ENCODE measurements at places on chromosomes 13 and 19. TPM values are rescaled to one million over a fixed set of nuclear protein-coding genes. Genes with fewer than 3 reads are reported as not detected.
A peak's percentile ranks its signal among the peaks of the same experiment; 100 is the strongest.

DNA sequence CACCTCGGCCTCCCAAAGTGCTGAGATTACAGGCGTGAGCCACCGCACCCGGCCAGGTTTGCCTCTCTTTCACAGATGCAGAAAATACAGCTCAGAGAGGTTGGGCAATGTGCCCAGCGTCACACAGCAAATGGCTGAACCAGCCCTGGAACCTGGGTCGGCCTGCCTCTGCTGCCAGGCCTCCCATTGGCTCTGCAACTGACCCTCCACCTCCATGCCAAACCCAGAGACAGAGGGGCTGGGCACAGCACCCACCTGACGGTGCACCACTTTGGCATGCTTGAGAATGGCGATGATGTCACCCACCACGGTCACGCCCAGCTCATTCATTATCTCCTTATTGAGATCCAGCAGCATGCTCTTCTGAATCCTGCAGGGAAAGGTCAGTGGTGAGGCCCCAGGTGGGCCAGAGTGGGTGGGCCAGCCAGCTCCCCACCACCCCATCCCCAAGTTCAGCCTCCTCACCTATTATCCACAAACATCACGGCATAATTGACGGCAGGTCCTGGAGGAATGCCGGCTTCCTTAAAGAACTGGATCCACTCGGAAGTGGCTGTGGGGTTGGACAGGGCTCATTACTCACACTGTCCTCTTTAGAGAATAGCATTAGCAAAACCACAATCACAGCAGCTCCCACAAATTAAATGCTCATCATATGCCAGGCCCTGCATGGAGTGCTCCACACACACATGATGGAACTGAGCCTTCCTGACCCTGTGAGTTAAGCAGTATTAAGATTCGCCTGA lies 12.2 kb downstream of the C19orf47 start:
- H3K36me3 ChIP-seq = peaks cover 59% of the 10 kb centered on the region
- peaks cover 38% of the 10 kb centered on the region for H3K4me1 ChIP-seq
- no peaks in the 10 kb centered on the region for H3K27me3 ChIP-seq
- H3K4me3 ChIP-seq = no peak overlapping the region
- DNase-seq = no peak

DNA sequence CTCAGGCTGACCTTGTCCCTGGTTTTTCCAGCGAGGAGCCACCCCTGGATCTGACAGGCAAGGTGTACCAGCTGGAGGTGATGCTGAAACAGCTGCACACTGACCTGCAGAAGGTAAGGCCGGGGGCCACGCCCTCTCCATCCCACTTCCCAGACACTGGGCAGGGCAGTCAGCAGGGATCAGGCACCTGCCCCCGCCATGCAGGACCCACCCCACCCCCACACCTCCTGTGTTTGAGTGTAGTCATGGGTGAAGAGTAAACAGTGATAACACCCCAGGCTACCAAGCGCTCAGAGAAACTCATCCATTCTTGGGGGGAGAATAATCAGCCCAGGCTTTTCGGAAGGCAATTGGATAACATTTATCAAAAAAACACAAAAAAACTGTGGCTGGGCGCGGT lies 19.9 kb downstream of the DPF1 start:
- H3K4me3 ChIP-seq = no peak overlapping the region
- H3K27ac ChIP-seq = no peak overlapping the region
- H3K36me3 ChIP-seq = peaks cover 74% of the 10 kb centered on the region
- H3K4me1 ChIP-seq = peaks cover 7% of the 10 kb centered on the region

DNA sequence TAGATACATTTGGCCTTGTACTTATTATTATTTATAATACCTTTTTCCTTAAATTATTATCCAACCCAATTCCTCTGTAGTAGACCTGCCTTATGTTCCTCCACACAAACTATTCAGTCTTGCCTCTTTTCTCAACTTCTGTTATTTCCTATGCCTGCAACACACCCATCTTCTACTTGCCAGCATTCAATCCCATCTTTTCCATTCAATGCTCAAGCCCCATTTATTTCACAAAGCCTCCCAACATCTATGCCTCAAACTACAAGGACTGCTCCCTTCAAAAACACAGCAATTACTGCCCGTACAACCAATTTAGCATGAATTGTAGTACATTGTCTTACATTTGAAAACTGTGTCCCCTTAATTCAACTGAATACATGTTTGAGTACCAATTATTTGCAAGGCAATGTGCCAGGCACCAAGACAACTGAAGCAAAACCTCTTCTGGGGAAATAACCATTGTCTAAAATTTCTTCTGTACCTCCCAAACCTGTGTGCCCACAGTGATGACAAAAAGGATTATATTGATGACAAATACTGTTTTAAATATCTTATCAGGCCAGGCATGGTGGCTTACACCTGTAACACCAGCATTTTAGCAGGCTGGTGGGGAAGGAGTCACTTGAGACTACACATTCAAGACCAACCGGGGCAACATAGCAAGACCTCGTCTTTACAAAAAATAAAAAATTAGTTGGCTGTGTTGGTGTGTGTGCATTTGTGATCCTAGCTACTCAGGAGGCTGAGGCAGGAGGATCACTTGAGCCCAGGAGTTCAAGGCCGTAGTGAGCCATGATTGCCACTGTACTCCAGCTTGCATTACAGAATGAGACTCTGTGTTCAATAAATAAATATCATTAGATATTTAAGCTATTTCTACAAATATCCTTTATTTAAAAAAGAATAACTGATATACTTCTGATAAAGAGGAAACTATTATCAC lies 35.1 kb downstream of the ELF1 start:
- peak overlapping the region; percentile 86 for H3K27ac ChIP-seq
- H3K27me3 ChIP-seq = no peaks in the 10 kb centered on the region
- DNase-seq = no peak

DNA sequence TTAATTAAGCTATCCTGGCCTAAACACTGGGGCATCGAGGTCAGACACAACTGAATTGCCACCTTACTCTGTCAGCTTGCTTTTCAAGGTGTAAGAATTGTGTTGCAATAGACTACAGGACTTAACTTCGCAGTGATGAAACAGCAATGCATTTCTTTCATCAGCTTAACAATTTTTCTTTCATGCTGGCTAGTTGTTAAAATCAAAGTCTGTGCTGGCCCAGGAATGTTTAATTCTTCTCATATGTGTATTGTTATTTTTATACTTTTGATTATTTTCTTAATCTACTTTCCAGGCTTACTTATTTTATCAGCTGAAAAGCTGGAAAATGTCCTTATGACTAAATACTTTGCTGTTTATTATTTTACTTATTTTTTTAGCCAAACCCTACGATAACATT lies 79.7 kb downstream of the EFNB2 start:
- H3K27me3 ChIP-seq = no peaks in the 10 kb centered on the region
- H3K4me1 ChIP-seq = no peaks in the 10 kb centered on the region
- DNase-seq = no peak
- H3K27ac ChIP-seq = no peak overlapping the region
- H3K36me3 ChIP-seq = no peaks in the 10 kb centered on the region

Gene ZNF568
- 7.1 TPM for total RNA-seq

GRCh38 chr19:52946322-52947310 lies 16.1 kb downstream of the ZNF816 start:
- H3K36me3 ChIP-seq = peaks cover 36% of the 10 kb centered on the region
- peak; percentile 51 for DNase-seq
- H3K4me1 ChIP-seq = peaks cover 23% of the 10 kb centered on the region
- H3K27me3 ChIP-seq = no peaks in the 10 kb centered on the region
- peak overlapping the region; percentile 35 for H3K4me3 ChIP-seq
- no peak overlapping the region for H3K27ac ChIP-seq

DNA sequence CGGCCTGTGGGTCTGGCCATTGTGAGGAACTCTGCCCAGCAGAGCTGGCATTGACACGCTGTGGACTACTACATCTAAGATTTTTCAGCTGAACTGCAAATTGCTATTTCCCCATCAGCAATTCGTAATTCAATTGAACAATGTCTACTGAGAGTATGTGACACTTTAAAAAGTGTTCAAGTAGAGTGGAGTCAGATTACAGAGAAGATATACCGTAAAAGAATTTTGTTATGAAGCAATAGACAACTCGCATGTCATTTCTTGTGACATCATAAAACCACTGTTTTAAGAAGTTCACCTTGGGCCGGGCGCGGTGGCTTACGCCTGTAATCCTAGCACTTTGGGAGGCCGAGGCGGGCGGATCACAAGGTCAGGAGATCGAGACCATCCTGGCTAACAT lies 32.5 kb upstream of the C1QTNF9 start:
- no peak overlapping the region for H3K4me3 ChIP-seq
- H3K4me1 ChIP-seq = peaks cover 49% of the 10 kb centered on the region
- H3K27ac ChIP-seq = no peak overlapping the region
- no peak for DNase-seq
- H3K36me3 ChIP-seq = no peaks in the 10 kb centered on the region
- no peaks in the 10 kb centered on the region for H3K27me3 ChIP-seq

Gene ZNF776
- total RNA-seq = 12.9 TPM

Gene RPL28
- total RNA-seq = 559 TPM

Gene MYPOP
- total RNA-seq = 16.2 TPM

DNA sequence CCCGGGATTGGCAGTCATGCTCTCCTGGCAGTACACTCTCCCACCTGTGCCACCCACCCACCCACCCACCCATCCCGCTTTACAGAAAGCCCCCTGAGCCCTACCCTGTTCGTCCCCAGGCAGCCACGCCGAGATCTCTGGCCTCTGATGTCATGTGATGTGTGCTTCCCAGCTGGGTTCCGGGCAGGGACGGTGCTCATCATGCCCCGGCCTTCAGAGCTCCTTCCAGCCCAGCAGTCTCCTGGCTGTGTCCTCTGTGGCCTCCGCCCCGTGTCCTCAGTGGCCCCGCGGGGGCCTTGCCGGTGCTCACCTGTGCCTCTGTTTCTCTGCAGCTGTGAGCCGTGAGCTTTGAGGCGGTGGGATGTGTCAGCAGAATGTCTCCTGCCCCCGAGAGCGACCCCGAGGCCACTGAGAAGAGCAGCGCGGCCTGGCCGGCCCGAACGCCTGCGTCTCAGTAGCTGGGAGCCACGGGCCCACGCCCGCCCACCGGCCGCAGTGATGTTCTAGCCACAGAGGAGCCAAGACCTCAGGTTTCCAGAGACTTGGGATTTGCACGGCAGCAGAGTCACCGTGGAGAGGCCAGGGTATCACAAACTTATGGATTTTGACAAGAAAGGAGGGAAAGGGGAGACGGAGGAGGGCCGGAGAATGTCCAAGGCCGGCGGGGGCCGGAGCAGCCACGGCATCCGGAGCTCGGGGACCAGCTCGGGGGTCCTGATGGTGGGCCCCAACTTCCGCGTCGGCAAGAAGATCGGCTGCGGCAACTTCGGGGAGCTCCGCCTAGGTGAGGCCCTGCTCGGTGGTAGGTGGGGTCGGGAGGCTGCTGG lies 28.4 kb downstream of the CSNK1G2 start:
- H3K4me3 ChIP-seq = no peak overlapping the region
- H3K27me3 ChIP-seq = no peaks in the 10 kb centered on the region
- DNase-seq = no peak
- peaks cover 23% of the 10 kb centered on the region for H3K36me3 ChIP-seq
- H3K4me1 ChIP-seq = peaks cover 1% of the 10 kb centered on the region

Gene AP3D1
- 75.4 TPM for total RNA-seq

DNA sequence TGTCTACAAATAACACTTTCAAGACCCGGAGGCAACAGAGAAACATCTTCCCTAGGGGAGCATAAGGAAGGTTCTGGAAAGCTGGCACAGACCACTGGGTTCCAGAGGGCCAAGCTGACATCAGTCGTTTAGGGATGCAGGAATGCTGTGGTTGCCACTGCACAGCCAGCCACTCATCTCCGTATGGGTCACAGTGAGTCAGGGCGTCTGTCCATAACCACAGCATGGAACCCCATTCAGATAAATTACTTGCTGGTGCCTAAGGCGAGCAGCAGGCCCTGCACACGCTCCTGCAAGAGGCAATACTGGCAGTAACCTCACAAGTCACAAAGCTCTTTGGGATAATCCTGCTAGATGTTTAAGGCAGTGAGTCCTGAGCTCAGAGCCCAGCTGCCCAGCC lies 140.9 kb upstream of the UBL3 start:
- no peak overlapping the region for H3K4me3 ChIP-seq
- H3K4me1 ChIP-seq = no peaks in the 10 kb centered on the region
- H3K36me3 ChIP-seq = no peaks in the 10 kb centered on the region
- peaks cover 15% of the 10 kb centered on the region for H3K27me3 ChIP-seq
- H3K27ac ChIP-seq = no peak overlapping the region
- no peak for DNase-seq

GRCh38 chr13:52061587-52061986 lies 37.1 kb downstream of the UTP14C start:
- peak overlapping the region; percentile 4 for H3K4me3 ChIP-seq
- H3K27me3 ChIP-seq = no peaks in the 10 kb centered on the region
- DNase-seq = no peak

- no peaks in the 10 kb centered on the region for H3K4me1 ChIP-seq
Measured at GRCh38 chr13:70043685-70044084, 63.9 kb upstream of the ATXN8OS start.

Gene VSTM1
- not detected for total RNA-seq

- no peak for DNase-seq
- H3K27ac ChIP-seq = no peak overlapping the region
- no peaks in the 10 kb centered on the region for H3K27me3 ChIP-seq
Measured at GRCh38 chr13:22220151-22221135, 549.6 kb downstream of the FGF9 start.

DNA sequence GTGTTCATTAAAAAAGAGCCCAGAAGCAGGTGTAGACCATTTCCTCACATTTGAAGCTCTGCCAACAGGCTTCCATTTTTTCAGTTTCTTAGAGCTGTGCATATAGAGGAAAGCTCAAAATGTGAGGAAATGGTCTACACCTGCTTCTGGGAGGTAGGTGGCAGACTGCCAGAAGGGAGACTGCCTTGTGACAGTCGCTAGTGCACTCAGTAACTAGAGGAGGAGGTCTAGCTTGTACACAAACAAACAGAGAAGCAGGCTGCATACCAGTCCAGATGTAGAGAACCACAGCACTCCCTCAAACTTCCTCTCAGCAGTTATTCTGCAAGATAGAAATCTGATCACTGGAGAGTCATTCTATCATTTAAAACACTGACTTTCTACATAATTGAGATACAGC lies 800.2 kb downstream of the EFNB2 start:
- no peaks in the 10 kb centered on the region for H3K36me3 ChIP-seq
- H3K27ac ChIP-seq = no peak overlapping the region
- DNase-seq = no peak
- H3K27me3 ChIP-seq = no peaks in the 10 kb centered on the region
- H3K4me1 ChIP-seq = no peaks in the 10 kb centered on the region

- H3K27me3 ChIP-seq = no peaks in the 10 kb centered on the region
- no peaks in the 10 kb centered on the region for H3K4me1 ChIP-seq
- peaks cover 57% of the 10 kb centered on the region for H3K36me3 ChIP-seq
Measured at GRCh38 chr19:32708457-32708856, 11.1 kb upstream of the TDRD12 start.

All from left ventricle myocardium inferior (tissue), 1 donor.